GM04503 (cell line): ENCODE measurements at places on chromosomes 4 and X.

DNA sequence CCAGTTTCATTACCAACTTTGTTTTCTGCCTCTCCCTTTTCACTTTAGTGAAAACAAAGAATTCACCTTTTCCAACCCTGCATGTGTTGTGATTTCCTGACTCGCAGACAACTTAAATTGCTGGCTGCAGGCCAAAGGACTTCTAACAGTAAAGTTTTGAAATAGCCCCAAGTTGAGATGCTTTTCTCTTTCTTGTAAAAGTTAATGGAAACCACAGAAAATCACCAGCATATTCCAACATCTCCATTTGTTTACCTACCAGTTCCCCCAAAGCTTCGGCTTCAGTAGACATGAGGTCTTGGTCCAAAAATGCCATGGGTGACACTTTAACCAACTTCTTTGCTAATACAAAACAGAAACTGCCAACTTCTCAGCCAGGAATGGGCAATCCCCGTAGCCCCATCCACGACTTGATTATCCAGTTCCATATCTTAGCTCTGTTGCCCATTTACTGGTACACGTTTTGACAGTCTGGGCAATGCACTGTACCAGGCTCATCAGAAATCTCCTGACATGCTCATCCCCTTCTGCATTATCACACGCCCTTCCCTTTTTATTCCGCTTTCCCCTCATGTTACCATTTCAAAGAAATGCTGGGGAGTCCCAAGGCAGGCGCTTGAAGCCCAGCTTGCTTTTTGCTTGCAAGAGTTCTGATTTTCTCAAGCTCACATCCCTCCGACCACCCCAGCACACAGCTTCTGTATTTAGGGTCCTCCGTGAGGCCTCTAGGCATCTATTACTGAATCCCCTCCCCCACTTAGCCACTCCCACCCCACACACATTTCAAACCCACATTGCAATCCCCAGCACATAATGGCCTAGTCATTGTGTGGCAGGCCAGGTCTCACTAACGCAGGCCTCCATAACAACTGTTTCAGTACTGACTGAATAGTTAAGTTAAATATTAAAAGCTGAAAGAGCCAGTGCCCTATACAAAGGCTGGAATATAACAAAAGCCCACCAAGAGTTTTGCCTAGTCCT, 137.9 kb upstream of the S100G start:
- no peak for DNase-seq

GRCh38 chr4:159305129-159305528, 202.2 kb downstream of the RAPGEF2 start:
- no peak for DNase-seq

- no peak for DNase-seq
Observed at GRCh38 chr4:140153419-140153717, 616 bp downstream of the MAML3 start.

- DNase-seq: no peak
Observed at GRCh38 chr4:119832776-119833175, 204.2 kb upstream of the PDE5A start.

- no peak for DNase-seq
Observed at GRCh38 chr4:174334628-174335027, 50.9 kb downstream of the CEP44 start.

DNA sequence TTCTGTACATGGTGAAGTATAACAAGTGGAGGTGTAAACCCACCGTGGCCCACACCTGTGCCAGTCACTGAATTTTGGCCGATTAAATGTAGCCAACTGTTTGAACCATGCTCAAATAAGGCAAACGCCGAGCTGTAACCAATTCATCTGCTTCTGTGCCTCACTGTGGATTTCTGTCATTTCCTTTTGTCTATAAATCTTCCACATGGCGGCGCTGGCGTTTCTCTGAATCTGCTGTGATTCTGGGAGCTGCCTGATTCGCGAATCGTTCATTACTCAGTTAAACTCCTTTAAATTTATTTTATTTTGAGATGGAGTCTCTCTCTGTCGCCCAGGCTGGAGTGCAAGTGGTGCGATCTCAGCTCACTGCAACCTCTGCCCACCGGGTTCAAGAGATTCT, 19.2 kb downstream of the SUPT20HL2 start:
- no peak for DNase-seq

DNA sequence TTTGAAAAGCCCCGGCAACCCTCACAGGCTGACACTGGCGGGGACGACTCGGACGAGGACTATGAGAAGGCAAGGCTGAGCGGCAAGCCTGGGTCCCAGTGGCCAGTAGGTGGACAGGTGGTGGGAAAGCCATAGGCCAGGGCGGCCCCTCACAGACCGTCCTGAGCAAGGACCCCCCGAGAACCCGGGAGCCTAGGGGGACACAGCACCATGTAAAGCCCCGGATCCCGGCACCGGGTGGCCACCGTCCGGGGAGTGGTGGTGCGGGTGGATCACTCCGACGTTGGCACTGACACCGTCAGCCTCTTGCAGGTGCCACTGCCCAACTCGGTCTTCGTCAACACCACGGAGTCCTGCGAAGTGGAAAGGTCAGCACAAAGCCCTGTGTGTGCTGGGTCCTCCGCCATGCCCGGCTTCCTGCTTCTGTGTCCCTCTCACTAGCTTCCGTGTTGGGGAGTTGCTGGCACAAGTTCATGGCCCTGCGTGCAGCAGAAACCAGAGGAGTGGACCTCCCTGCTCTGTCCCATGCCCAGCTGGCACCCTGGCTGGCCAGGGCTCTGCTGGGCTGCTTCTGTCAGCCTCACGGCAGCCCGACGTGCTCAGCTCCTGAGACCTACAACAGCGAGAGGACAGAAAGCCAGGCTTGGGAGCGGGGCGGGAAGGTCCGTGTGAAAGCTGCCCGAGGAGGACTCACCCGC, 11.9 kb upstream of the ADD1 start:
- no peak for DNase-seq

GRCh38 chrX:71604796-71605568, 13.3 kb downstream of the CXCR3 start:
- DNase-seq: no peak

DNA sequence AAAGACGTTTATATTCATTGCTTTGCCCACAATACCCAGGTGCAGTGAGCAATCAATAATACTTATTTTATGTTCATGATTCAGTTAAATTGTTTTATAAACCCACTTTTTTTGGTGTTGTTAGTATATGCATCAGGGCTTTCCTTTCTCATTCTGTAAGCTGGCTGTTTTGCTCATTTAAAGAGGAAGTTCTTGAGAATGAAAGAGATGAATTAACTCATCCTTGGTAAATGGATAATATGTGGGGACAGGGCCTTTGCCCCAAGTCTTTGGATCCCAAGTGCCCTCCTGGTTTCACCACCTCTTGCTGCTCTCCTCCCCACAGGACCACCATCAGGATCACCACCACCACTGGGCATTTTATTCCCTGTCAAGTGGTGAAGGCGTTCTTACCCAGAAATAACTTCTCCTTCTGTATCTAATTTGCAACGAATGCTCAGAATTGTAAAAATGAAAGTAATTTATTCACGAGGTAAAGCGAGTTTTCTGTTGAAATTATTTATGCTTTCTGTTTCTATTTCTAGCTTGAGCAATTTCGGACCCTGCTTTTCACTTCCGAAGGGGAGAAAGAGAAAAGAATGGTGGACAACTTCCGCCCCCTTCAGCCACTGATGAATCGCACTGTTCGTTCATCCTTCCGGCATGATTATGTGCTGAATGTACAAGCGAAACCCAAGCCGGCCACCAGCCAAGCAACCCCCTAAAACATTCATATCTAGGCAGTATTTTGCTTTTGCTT, 8.2 kb upstream of the ZRSR2 start:
- DNase-seq: no peak

GRCh38 chr4:139560406-139561104, 4.5 kb upstream of the SETD7 start:
- DNase-seq: no peak

GRCh38 chr4:55348466-55348865, 2.4 kb downstream of the SRD5A3 start:
- no peak for DNase-seq

- DNase-seq: no peak
Observed at GRCh38 chrX:55489314-55490009, at the start of gene USP51. Gene USP51, minus strand, starts transcription at chrX:55489848. Its CDS starts 909 bp downstream, at chrX:55488939.

DNA sequence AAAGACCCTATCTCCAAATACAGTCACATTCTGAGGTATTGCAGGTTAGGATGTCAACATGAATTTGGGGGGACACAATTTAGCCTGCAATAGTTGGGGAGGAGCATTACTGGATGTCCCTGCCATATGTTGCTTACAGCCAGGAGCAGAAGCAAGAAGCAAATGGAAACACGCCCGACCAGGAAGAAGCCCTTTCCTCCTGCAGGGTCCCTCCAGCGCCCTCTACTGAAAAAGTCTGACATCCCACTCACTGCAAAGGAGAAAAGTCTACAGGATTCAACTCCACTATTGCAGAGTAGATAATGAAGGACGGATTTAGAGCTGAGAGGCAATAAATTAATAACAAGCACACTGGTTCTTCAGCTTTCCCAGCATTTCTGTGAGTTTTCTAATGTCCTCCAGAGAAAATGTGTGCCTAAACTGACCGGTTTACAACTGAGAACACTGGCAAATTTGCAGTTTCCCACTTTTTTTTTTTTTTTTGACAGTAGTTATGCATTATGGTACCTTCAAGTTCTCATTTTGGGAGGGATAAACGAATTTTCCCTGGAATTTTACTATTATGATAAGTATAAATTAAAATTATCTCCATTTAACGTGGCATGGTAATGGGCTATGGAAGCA, 31.7 kb downstream of the COQ2 start:
- DNase-seq: no peak

DNA sequence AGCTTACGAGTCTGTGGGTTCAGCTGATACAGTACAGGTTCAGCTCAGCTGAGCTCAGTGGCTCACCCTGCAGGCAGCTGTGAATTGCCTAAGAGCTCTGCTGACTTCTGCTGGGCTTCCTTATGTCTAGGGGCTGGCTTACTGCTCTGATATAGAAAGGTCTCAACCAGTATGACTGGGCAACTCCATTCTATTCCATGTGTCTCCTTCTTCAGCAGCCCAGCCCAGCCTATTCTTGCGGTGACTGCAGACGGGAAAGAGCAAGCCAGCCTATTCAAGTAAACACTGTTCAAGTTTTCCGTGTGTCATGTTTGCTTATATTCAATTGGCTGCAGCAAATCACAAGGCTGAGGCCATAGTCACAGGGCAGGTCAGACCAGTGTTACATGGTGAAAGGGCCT, 615.4 kb upstream of the ZFP42 start:
- no peak for DNase-seq

- no peak for DNase-seq
Observed at GRCh38 chr4:94304365-94304971, 38.2 kb downstream of the HPGDS start.

- no peak for DNase-seq
Observed at GRCh38 chr4:149752729-149753128, 62.9 kb downstream of the IQCM start.

GRCh38 chr4:81352446-81352835, 119.3 kb downstream of the RASGEF1B start:
- peak; percentile 65 for DNase-seq

DNA sequence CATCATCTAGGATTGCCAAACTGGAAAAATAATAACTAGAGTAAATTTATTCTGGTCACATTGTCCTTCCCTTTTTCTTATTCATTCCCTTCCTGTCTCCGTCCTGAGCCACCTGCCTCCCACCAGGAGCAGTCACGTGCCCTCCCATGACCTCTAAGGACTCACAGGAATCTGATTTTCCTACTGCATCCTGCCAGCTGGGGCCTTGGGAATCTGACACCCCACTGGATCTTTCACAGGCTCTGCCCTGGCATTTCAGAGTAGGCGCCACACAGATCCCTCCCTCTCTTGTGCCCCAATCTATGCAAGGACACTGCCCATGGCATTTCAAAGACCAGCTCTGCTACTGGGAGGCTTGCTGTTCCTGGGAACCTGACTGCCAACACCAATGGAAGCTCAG, 520.5 kb downstream of the PPARGC1A start:
- no peak for DNase-seq

- no peak for DNase-seq
Observed at GRCh38 chr4:2651998-2652397, 104.1 kb downstream of the TNIP2 start.

- DNase-seq: no peak
Observed at GRCh38 chrX:114626323-114626722, 42.4 kb downstream of the HTR2C start.

DNA sequence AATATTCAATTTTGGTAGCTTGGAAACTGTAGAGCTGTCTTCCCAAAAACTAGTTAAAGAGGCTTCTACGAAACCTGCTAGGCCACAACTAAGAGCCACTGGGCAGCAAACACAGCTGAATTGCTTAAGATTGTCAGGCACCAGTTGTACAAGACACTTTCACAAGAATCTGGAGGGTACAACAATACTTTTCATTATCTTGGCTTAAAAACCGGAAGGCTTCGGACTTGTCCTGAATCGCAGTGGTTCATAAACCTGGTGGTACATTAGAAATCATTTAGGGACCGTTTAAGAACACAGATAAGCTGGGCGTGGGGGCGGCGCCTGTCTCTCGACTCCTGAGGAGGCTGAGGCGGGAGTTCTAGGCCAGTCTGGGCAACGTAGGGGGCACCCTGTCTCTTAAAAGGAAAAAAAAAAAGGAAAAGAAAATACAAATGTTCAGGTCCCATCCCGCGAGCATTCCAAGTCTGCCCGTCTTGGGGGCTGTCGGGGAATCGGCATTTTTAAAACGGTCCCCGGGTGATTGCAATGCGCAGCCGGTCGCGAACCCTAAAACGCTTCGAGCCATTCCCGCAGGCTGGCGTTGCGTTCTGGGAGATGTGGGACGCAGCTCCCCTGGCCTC, 763 bp downstream of the PYURF start:
- no peak for DNase-seq

DNA sequence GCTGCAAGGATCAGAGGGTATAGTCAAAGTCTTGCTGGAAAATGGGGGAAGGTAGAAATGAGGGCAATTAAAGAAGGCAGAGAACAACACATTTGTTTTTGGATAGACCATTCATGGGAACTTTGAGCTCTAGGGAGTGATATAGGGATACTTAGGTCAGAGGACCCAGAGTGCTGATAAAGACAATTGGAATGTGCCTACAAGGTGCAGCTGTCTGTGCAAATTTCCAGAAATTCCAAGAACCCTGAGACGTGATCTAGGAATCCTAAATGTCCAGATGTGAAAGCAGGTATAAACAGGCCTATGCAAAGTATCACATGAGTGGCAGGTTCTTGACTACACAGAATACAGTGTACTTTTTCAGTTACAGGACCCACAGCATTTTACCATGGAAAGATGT, 24.2 kb downstream of the FNIP2 start:
- no peak for DNase-seq

DNA sequence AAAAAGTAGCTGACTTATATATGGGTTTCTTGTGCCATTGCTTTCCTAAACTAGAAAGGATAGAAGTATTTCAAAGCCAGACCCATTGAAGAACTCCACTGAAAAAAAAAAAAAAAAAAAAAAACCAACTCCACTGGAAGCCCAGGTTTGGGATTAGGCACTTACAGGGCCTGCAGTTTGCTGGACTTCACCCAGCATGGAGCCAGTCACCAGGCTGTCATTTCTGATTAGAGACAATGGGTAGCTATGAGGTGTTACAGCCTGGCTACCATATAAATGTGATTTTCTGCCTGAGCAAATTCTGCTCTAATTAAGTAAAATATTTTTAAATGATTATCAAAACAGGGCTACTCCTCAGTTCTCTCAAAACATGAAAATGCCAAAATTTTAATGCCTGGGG, 49.5 kb downstream of the HS6ST2 start:
- DNase-seq: no peak
